ENCODE measurements at places on chromosomes 7 and 10. TPM values are rescaled to one million over a fixed set of nuclear protein-coding genes. Genes with fewer than 3 reads are reported as not detected.
A peak's percentile ranks its signal among the peaks of the same experiment; 100 is the strongest.

Gene MCM10
- 53.1 TPM for total RNA-seq

DNA sequence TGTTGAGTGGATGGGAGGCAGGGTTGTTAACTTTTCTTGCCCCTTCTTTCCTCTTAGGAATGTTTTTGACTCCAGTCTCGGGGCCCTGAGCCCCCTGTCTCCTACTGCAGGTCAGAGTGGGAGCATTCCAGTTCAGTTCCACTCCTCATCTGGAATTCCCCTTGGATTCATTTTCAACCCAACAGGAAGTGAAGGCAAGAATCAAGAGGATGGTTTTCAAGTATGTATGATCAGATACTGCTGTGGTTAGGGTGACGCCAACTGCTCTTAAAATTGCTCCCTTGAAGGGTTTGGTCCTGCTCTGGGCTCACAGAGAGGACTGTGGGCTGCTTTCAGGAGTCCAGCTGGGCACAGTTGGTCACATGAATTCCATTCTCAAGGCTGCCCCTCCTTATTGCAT, 22.0 kb downstream of the VWA2 start:
- DNase-seq = peak; percentile 64

DNA sequence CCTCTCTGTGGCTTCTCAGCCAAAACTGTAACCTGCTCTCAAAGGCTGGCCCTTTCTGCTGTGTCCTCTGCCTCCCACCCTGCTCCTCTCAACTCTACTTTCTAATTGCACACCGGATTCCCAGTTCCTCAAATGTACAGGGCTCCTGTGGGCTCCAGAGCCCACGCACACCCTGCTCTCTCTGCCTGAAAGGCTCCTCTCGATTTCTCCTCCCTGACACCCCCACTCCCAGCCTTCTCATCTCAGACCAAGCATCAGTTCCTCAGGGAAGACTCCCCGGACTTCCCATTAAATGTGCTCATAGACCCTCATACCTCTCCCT, 111.7 kb upstream of the STEAP1B start:
- DNase-seq = no peak

DNA sequence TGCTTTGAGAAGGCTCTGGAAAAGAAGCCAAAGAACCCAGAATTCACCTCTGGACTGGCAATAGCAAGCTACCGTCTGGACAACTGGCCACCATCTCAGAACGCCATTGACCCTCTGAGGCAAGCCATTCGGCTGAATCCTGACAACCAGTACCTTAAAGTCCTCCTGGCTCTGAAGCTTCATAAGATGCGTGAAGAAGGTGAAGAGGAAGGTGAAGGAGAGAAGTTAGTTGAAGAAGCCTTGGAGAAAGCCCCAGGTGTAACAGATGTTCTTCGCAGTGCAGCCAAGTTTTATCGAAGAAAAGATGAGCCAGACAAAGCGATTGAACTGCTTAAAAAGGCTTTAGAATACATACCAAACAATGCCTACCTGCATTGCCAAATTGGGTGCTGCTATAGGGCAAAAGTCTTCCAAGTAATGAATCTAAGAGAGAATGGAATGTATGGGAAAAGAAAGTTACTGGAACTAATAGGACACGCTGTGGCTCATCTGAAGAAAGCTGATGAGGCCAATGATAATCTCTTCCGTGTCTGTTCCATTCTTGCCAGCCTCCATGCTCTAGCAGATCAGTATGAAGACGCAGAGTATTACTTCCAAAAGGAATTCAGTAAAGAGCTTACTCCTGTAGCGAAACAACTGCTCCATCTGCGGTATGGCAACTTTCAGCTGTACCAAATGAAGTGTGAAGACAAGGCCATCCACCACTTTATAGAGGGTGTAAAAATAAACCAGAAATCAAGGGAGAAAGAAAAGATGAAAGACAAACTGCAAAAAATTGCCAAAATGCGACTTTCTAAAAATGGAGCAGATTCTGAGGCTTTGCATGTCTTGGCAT, 4.8 kb downstream of the IFIT2 start:
- no peak for DNase-seq

DNA sequence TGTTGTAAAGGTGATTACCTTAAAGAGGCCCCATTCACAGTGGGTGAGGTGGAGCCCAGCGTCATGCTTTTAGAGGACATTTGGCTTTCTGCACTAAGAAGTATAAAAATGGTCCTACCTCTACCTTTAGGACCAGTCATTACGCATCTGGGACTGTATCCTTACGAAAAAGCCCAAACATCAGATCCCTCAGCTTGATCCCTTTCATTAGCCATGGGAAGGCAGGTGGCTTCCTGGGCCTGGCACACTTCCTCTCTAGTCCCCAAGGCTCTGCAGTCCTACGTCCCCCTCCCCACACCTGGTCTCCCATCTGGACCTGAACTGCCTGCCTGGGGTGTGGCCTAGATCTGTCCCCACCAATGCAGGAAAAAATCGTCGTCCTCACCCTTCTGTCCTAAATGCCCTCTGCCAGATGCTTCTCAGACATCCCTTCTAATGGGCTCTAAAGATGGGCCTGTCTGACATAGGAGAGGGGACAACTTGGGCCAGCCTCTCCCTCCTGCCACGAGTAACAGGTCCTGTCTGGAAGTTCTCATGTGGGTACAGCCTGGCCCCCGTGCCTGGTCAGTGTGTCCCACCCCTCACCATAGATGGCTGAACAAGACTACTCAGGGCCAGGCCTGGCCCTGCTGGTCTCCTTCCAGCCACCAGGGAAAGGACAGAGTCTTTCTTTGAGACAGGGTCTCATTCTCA, 11.8 kb upstream of the SLC18A3 start:
- DNase-seq = no peak

DNA sequence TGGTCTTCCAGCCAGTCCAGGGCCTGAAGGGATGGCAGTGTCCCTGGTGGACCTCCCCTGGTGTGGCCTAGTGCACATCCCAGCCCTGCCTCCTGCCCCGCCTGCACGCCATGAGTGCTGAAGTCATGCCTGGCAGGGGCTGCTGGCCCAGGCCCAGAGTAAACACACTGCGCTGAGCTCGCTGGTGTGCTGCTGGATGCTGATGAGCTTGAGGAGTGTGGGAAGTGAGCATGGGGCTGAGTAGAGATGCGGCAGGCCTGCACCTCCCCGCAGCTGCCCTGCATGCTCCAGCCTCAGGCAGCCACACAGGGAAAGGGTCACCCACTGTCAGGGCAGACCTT, 43.2 kb downstream of the HTRA1 start:
- peak; percentile 58 for DNase-seq

GRCh38 chr7:151700586-151701165, 176.2 kb downstream of the PRKAG2 start:
- no peak for DNase-seq

GRCh38 chr10:45464958-45465567, 91.0 kb downstream of the ALOX5 start:
- peak; percentile 69 for DNase-seq
